ENCODE measurements at places on chromosomes 2 and 18.

- peak; percentile 57 for DNase-seq
These were observed 895 bp upstream of the GLS start for GRCh38 chr2:190879474-190880377.

- peak; percentile 47 for DNase-seq
These were observed 220.9 kb upstream of the REV1 start for GRCh38 chr2:99710721-99711120.

- no peak for DNase-seq
These were observed 17.1 kb downstream of the TMEM185B start for GRCh38 chr2:120206022-120206581.

DNA sequence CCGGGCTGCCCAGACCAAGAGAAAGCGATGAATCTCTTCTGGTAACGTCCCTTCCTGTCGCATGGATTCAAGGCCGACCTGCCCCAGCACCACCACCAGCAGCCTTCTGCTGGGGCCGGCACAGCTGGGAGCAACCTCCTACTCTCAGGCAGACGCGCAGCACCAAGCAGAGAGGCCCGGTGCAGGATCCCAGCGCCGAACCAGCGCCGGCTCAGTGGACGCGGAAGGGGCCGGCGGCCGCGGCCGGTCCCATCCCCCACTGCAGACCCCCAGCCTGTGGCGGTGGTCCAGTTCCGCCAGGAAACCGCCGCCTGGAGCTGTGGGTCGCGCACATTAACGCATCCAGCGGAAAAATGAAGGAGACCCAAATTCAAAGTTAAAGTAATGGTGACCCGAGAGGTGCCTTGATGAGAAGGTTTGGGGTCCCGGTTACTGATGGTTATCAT, 525 bp upstream of the MAL start:
- no peak for DNase-seq

Data from fibroblast of skin of right quadriceps (primary cell).